ENCODE measurements at places on chromosomes 3 and 15. TPM values are rescaled to one million over a fixed set of nuclear protein-coding genes. Genes with fewer than 3 reads are reported as not detected.

Gene KPNA4
- 61.9 TPM for total RNA-seq

Gene LZTFL1
- total RNA-seq: 18.1 TPM

Gene CMTM7
- 45.3 TPM for total RNA-seq

Gene TYRO3
- 0.89 TPM for total RNA-seq

Gene OCA2
- total RNA-seq: not detected
